Foreskin keratinocyte (primary cell): ENCODE measurements at places on chromosomes 16 and 17. TPM values are rescaled to one million over a fixed set of nuclear protein-coding genes. Genes with fewer than 3 reads are reported as not detected.

ABCC3 gene
- total RNA-seq: 22.5 and 28.4 TPM in 2 replicates

NECAB2 gene
- not detected in 2 replicates for total RNA-seq

PTX4 gene
- total RNA-seq: not detected in 2 replicates

ACAP1 gene
- total RNA-seq: 3.7 and 7.6 TPM in 2 replicates

TP53TG3C gene
- not detected in 2 replicates for total RNA-seq
